Endothelial cell (in vitro differentiated cells): ENCODE measurements at places on chromosomes 4 and X.

GRCh38 chr4:143026459-143027170 lies 158.1 kb upstream of the USP38 start:
- DNase-seq: no peak

- no peak for DNase-seq
Observed at GRCh38 chr4:1010395-1011021, 918 bp upstream of the FGFRL1 start.

DNA sequence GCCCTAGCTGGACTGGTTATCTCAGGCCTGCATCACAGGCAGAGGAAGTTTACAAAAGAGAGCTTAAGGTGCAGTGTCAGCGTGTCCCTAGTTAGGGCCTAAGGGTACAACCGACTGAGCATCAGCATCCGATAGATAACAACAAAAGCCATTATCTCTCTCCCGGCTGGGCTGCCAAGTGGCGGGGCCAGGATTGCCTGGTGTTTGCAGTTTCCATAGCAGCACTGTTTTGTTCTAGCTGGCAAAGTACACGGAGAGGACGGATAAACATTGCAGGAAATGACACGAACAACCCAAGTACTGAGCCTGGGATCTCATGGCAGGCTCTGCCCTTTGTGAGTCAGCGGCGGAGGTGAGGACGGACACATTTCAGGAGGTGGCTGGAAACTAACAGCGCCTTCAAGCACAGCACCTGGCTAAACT lies 104.7 kb upstream of the NOCT start:
- peak; percentile 70 for DNase-seq

GRCh38 chrX:134908356-134908755 lies 82.4 kb upstream of the SMIM10 start:
- no peak for DNase-seq

GRCh38 chr4:25981749-25982148 lies 67.7 kb downstream of the SMIM20 start:
- DNase-seq: no peak

- DNase-seq: no peak
Observed at GRCh38 chrX:68416592-68416991, 16.7 kb downstream of the OPHN1 start.

GRCh38 chr4:145868637-145869409 lies 69.8 kb downstream of the ZNF827 start:
- DNase-seq: no peak

GRCh38 chr4:123623611-123624010 lies 227.0 kb downstream of the SPRY1 start:
- no peak for DNase-seq

- no peak for DNase-seq
Observed at GRCh38 chr4:127069675-127070074, 563.1 kb upstream of the INTU start.

- DNase-seq: no peak
Observed at GRCh38 chr4:24775750-24776149, 19.6 kb upstream of the SOD3 start.

DNA sequence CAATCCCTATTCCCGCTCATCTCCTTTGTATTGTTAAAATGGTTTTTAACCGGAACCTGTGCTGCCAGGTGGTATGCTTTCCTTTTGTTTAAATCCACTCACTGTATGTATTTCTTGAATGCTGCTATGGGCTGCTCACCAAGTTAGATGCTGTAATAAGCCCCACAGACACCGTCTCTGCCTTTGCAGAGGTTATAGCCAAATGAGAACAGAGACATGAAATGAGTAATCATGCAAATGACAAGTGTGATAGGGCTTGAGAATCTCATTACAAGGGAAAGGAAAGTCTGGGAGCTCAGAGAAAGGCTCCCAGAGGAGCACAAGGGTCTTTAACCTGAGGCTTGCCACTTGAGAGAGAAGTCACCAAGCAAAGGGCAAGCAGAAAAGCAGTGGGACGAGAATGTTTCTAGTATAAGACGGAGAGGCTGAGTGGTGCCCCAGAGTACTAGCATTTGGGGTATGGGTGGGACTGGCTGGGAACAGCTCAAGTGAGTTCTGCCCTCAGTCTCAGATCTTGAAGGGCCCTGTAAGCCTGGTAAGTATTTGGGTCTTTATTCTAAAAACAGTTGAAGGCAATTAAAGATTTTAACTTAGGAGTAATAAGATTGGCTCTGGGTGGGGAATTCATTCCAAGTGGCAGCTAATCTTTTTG lies 110.8 kb upstream of the H2AZ1 start:
- no peak for DNase-seq

GRCh38 chr4:2823301-2823670 lies 20.4 kb upstream of the ADD1 start:
- DNase-seq: no peak

- no peak for DNase-seq
Observed at GRCh38 chr4:82792912-82793649, 5.5 kb downstream of the SCD5 start.

DNA sequence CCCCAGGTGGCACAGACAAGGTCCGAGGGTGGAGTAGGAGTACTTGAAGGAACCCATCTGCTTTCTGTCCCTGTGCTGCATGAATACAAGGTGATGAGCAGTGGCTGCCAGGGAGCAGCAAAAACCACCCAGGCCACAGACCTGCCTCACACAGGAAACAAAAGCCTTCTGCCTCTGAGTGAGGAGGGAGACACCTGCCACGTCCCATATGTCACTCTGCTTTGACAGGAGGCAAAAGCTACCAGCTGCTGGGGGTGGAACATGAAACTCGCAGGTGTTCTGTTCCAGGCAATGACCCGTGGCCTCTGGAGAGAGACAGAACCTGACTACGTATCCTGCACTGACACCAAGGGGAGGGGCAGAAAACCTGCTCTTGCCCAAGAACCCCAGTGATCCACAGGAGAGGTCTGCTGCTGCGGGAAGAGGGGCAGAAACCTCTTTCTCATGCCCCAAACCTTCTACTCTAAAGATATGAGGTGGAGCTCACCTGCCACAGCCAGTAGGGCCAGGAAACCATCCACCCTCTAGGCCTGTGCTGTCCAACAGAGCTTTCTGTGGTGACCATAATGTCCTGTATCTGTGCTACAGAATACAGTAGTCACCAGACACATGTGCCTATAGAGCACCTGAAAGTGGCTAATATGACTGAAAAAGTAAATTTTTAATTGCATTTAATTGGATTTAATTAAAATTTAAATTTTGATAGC lies 172.9 kb downstream of the PRDM5 start:
- DNase-seq: no peak
